ENCODE measurements at places on chromosomes 6 and 20. TPM values are rescaled to one million over a fixed set of nuclear protein-coding genes. Genes with fewer than 3 reads are reported as not detected.

- no peak for DNase-seq
Measured at GRCh38 chr6:73200735-73201134, 24.6 kb downstream of the KHDC1L start.

- peak; percentile 46 for DNase-seq
Measured at GRCh38 chr6:12751694-12752325, 35.2 kb downstream of the PHACTR1 start.

Gene IRF4
- 171 TPM for total RNA-seq

- no peak for DNase-seq
Measured at GRCh38 chr6:108368431-108369030, 73.7 kb downstream of the AFG1L start.

DNA sequence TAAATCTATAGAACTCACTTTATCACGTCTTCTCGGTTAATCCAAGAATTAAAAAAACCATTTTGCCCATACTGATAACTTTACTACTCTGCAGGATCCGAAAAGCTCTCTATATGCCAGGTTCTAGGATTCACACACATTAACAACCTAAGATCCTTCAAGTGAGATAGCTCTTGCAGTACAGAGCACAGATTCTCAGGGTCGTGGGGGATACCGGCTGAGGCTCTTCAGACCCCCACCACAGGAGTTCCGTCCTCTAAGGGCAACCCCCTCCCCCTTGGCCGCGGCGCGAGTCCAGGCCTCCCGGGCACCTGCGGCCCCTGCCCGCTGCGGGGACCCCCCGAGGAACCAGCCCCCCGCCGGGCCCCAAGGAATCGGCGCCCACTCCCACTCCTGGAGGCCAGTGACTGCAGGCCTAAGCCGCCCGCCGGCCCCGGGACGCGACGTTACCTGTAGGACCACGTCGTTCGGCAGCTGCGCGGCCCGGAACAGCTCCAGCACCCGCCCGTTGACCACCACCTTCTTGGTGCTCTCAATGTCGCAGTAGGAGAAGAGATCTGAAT, 892 bp downstream of the REPS1 start:
- no peak for DNase-seq

DNA sequence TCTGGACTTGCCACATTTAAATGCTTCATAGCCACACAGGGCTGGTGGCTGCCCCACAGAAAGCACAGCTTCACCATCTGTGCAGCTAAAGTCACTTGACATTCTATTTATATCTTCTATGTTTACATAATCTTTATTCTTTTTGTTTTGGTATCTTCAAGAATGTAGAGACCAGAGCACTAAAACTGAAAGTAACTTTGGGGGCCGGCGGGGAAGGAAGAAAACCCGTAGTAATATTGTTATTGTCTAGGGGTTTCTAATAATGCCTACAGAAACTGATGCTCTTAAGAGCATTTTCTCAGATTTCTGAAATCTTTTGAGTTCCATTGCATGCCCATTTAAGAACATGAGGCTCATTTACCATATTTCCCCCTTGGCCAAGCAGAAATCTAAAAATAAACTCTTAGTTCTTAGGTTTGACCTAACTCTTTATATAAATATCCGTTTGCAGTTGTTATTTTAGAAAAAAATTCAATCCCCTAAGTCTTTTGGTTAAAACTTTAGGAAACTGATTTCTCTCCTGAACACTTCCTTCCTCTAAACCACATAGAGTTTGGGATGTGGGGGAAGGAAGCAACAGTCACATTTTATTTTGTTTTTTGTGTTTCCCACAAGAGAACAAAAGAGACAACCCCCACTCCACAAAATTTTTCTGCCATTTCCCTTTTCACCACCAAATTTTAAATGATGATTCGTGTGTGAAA, 207.6 kb downstream of the OGFRL1 start:
- no peak for DNase-seq

GRCh38 chr6:39225946-39226437, 3.3 kb downstream of the KCNK5 start:
- peak; percentile 81 for DNase-seq

GRCh38 chr20:30815577-30816181, 441.8 kb upstream of the DEFB115 start:
- no peak for DNase-seq
